Right renal cortex interstitium (tissue), 3 donors: ENCODE measurements at places on chromosomes 1 and 21. TPM values are rescaled to one million over a fixed set of nuclear protein-coding genes. Genes with fewer than 3 reads are reported as not detected.

DNA sequence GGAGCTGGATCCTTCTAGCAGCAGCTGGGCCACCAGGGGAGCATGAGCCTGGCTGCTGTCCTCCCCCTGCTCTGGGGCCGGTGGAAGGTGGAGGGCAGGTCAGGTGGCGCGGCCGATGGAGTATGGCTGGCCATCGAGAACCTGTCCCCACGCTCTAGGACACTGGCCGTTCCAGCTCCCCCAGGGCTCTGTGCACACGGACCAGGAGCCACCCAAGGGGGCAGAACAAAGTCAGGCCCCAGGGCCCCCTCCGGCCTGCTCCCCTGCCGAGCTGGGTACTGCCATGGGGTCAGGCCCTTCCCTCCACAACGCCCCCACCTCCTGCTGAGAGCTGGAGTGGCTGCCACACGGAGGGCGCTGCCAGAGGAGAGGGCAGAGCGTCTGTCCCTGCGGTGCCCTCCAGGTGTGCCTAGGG lies 4.5 kb upstream of the PLCH2 start:
- DNase-seq, result no peak

LINGO4 gene
- 0.04 TPM for polyA plus RNA-seq

DNA sequence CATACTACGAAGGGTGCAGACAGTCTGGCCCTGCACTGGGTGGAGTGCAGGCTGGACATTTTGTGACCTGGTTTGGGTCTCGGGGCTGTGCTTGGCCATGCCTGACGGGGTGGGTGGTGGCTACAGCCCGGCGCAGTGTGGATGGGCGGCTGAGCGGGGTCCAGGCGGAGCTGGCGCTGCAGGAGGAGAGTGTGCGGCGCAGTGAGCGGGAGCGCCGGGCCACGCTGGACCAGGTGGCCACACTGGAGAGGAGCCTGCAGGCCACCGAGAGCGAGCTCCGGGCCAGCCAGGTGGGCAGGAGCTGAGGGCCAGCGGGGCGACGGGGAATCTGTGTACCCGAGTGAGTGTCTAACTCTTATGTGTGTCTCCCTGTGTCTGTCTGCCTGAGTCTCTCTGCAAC lies 14.1 kb downstream of the MFAP2 start:
- DNase-seq, result no peak

GRCh38 chr21:14763695-14764064 lies 217.6 kb upstream of the SAMSN1 start:
- DNase-seq, result no peak

GRCh38 chr1:197619008-197619640 lies 156.2 kb downstream of the DENND1B start:
- DNase-seq, result no peak

GRCh38 chr1:208654241-208654640 lies 410.1 kb upstream of the PLXNA2 start:
- DNase-seq, result no peak
